Activated T-cell treated with anti-CD3 and anti-CD28 coated beads, Interleukin-2, amount 50 U/mL, for 48 hours (primary cell): ENCODE measurements at places on chromosomes 11 and 22.
A peak's percentile ranks its signal among the peaks of the same experiment; 100 is the strongest.

GRCh38 chr11:35980686-35981390 lies 37.0 kb downstream of the LDLRAD3 start:
- DNase-seq: no peak

GRCh38 chr22:27749597-27750225 lies 51.8 kb downstream of the MN1 start:
- no peak for DNase-seq

DNA sequence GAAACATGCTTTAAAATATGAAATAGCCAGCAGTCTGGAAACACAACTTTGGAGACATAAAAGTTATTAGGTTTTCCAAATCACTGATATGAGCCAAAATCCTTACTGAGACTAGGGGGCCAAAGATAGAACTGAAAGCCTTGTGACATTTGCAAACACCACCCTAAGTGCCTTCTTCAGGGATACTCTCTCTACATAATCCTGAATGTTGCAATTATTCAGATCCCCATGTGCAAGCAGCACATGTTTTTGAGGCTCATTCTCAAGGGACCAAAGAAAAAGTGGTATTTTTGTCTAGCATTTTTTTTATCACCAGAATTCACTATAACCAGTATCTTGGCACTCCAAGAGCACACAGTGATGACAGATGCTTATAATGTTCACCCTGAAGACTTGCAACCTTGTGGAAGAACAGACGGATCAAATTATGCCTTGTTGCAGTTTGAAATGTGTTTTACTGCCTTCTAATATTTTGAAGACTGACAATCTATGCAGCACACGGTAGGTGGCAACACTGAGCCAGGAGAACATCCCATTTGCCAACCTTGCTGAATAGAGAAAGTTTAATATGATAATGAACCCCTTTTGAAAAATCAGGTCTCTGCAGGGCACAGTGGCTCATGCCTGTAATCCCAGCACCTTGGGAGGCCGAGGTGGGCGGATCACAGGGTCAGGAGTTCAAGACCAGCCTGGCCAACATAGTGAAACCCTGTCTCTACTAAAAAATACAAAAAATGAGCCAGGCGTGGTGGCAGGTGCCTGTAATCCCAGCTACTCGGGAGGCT lies 78.5 kb downstream of the PLEKHA7 start:
- DNase-seq: peak; percentile 39

GRCh38 chr22:49204599-49205482 lies 622.8 kb downstream of the BRD1 start:
- no peak for DNase-seq

GRCh38 chr11:107929611-107930200 lies 1.5 kb downstream of the RAB39A start:
- DNase-seq: no peak

- DNase-seq: no peak
These were observed 3.4 kb downstream of the FAM181B start for GRCh38 chr11:82730286-82730685.

- DNase-seq: peak; percentile 55
These were observed 11.3 kb downstream of the PLAAT2 start for GRCh38 chr11:63551889-63552266.

- DNase-seq: peak; percentile 79
These were observed 13.9 kb downstream of the KCNE3 start for GRCh38 chr11:74453373-74453975.

GRCh38 chr11:118198370-118198769 lies 21.9 kb upstream of the SCN2B start:
- DNase-seq: peak; percentile 91

GRCh38 chr11:2662430-2663299 lies 37.1 kb downstream of the KCNQ1OT1 start:
- DNase-seq: no peak

- peak; percentile 85 for DNase-seq
These were observed 81.7 kb upstream of the PRR5 start for GRCh38 chr22:44620129-44620840.

DNA sequence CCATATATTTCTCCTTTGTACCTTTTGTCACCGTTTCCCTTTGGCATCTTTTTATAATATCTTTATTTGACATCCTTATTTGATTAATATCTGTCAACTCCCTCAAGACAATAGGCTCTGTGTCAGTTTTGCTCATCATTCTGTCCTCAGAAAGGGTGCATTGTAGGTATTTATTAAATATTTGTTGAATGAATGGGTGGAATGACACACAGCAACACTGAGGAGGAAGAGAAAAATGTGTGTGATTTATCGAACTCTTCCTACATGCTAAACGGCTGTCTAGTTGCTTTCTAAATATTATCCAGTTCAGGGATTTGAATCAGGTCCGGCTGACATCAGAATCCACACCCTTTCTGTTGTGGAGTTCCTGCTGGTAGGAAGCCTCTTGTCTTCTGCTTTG lies 98.2 kb downstream of the NAV2 start:
- DNase-seq: no peak

DNA sequence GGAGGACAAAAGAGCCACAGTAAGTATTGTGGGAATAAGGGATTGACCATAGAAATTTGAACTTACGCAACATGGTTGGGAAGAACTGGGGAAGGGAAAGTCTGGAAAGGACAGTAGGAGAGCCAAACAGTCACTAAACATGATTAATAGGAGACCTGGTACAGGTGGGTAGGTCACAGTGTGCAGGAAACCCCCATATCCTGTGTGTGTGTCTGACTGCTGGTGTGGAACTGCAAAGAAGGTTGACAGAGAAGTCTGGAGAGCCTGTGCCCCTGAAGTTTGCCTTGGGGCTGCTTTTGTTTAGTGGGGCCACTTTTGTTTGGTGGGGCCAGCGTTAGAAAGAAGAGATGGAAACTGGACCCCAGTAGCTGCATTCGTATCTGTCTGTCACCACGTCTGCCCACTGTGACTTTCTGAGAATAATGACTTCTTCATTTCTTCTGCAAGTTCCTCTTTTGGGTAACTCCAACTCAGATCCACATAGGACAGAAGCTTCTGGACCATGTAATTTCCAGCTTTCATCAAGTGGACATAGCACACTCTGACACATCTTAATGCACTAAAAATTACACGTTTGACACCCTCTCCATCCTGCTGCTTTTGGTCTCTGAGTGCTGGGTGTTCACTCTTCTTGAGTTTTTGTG lies 126.8 kb upstream of the RAG2 start:
- no peak for DNase-seq

- DNase-seq: no peak
These were observed 247.2 kb upstream of the CADM1 start for GRCh38 chr11:115751243-115752015.

- no peak for DNase-seq
These were observed 9.5 kb downstream of the PKNOX2 start for GRCh38 chr11:125174057-125174456.

GRCh38 chr11:74638869-74639268 lies 46.5 kb downstream of the POLD3 start:
- no peak for DNase-seq

DNA sequence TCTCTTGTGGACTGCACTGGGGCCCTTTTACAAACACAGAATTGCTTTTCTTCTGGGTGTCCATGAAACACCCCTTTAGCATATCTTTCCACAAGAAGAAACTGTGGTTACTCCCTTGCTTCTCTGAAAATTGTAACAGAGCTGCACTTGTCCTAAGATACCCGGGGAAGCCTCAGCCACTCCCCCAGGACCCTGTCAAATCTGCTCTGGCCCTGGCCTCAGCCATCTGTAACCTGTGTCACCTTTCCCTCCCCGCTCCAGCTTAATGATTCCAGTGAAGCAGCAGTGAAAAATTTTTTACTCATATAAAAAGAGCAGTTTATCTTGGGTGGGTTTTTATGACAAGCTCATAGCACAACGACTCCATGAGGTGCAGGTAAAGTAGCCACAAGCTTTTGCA lies 3.4 kb upstream of the DUSP18 start:
- no peak for DNase-seq

DNA sequence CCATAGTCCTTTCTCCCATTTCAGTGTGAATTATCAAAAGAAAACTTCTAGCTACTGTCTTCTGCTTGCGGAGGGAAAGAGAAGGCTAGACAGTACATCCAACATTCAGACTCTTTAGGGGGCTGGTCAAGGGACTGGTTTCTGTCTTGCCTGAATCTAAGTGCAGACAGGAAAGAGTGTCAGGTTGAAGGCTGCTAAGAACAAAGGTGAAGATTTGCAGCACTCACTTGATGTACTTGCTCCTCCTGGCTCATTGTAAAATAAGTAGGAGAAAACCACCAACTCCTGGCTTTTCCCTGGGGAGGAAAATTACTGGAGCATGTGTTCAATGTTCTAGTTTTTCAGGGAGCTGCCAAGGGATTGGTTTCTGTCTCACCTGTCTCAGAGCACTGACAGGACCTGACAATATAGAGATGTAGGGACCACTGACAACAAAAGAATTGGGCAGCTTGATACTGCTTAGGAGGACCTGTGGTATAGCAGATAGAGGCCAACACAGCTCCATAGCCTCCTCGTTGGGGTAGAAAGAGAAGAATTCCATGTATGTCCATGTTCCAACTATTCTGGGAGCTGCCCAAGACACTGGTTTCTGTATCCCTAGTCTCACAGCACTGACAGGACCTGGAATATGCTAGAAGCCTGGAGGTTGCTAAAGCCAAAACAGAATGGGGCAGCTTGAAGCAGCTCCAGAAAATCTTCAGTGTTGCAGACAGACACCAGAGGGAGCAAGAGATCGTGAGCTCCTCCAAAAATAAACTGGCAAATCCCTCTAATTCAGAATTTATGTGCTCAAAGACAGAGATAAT lies 39.7 kb upstream of the MMP12 start:
- DNase-seq: no peak

DNA sequence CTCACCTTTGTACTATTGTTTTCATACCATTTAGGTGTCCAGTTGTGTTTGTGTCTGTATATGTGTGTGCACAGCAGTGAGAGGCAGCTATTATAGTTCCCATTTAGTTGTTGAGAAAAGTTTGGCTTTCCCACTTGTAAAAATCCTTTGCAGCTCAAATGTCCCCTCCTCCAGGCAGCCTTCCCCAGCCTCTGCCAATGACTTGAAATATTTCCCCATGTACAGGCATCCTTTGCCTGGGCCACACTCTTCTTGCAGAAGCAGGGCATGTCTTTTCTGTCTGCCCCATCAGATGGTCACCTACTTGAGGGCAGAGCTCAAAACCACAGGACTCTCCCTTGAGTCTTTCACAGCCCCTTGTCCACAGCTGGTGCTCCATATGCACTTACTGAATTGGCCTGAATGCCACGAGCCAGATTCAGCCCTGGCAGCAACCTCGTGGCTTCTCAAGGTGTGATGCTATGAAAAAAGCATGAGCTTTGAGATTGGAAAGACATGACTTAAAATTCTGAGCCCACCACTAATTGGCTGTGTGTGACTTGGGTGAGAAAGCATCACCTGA lies 39.3 kb downstream of the MYEOV start:
- no peak for DNase-seq

GRCh38 chr11:79209540-79210266 lies 231.1 kb downstream of the TENM4 start:
- DNase-seq: no peak

DNA sequence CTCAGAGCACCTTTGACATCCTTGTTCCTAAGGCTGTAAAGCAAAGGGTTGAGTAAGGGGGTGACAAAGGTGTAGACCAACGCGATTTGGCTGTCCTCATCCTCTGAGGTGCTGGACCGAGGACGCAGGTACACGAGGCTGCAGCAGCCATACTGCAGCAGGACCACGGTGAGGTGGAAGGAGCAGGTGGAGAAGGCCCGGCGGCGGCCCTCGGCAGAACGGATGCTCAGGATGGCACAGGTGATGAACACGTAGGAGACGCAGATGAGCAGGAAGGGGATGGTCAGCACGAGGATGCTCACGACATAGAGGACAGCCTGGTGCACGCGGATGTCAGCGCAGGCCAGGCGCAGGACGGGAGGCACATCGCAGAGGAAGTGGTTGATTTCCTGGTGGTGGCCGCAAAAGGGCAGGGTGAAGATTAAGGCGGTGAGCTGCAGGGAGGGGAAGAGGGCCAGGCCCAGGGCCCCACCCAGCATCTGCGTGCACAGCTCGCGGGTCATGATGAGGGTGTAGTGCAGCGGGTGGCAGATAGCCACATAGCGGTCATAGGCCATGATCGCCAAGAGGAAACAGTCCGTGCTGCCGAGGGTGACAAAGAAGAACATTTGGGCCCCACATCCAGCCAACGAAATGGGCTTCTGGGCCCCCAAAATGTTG lies 632 bp downstream of the OR10Q1 start:
- DNase-seq: no peak

DNA sequence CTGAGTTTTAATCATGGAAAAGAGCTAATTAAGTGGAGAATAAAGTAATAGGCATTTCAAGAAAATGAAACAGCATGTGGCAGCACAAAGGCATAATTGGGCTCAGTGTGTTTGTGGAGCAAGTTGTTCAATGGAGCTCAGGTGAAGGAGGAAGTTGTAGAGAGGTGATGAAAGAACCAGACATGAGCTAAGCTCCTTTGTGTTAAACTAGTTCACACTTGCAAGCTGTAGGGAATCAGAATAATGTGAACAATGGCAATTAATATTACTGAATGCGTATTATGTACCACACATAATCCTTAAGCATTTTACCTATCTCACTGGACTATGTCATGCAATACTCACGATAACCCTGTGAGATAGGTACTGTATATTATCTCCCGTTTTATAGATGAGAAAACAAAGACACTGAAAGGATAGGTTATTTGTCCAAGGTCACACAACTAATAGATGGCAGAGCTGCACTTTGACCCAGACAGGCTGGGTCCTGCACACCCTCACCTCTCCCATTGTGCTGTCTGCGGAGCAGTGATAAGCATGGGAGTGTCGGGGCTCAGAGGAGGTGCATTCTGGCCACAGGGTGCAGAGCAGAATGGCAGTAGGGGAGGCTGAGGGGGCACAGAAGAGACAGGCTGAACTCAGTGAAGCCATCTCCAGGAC lies 8.9 kb downstream of the OLFML1 start:
- no peak for DNase-seq

- no peak for DNase-seq
These were observed 75.0 kb upstream of the PDGFD start for GRCh38 chr11:104238916-104239315.

- DNase-seq: no peak
These were observed 57.3 kb downstream of the WNT7B start for GRCh38 chr22:45919504-45920286.

GRCh38 chr22:34812631-34813030 lies 253.3 kb upstream of the ISX start:
- DNase-seq: no peak

DNA sequence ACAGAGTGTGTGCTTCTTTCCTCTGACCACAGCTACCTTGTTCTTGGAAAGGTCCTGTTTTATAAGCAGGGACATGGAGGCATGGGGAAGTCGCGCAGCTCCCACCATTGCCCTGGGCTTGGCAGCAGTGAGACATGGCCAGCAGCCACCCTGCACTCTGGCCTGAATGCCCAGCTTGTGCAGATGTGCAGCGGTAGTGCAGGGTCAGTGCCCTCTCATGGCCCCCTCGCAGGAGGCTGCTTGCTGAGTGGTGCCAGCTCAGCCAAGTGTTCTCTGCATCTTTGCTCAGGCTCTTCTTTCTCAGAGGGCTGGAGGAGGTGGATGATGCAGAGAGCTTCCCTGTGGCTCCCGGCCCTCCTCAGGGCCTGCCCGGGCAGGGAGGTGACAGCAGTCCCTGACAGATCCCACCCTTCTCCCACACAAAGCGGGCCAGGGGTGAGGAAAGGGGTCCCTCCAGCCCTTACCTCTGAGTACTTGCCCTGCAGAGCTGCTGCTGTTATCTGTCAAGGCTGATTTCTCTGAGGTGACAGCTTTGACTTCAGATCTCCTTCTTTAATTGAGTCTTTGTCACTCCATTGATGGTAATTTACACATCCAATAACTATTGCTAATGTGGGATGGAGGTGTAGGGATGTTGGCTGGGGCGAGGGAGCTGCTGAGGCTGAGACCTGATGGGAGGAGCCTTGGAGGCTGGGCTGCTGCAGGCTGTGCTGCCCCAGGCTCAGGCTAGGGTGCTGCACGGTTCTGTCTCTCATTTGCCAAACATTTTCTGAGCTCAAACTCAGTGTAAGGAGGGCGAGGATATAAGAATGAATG lies 47.4 kb upstream of the B3GAT1 start:
- no peak for DNase-seq
